ENCODE measurements at places on chromosomes 13 and 19.

- no peak for DNase-seq
Measured at GRCh38 chr13:79531542-79532254, 50.7 kb downstream of the NDFIP2 start.

DNA sequence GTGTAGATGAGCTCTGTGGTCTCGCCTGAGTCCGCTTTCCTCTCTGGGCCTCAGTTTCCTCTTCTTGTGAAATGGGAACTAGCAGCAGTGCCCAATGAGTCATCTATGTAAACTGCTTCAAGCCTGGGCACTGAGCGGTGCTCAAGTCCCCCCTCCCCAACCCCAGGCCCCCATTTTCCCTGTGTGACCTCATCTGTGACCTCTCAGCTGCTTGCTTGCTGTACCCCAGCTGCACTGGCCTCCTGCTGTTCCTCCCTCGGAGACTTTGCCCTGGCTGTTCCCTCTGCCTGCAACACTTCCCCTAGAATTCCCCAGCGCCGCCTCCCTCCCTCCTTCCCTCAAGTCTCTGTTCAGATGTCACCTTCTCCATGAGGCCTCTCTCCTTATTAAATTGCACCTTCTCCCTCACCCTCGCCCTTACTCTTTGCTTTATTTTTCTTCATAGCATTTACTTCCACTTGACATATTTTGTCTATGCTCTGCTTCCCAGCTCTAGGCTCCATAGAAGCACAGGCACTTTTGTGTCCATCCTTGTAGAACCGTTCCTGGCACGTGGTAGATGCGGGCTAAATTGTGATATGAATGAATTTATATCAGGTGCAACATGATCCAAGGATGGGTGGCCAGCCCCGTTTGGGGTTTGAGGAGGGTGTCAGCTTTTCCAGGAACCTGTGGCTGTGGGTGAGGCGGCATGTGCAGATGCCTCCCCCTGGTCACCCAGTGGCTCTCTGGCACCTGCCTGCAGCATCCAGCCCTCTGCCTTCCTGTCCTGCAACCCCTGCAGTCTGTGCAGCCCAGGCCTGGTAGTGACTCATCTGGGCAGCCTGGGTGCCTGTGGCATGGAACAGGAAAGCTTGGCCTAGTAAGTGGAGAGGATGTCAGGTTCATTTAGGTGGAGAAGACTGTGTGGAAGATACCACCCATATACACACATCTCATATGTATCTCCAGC is 26.3 kb downstream of the SIPA1L3 start:
- no peak for DNase-seq

DNA sequence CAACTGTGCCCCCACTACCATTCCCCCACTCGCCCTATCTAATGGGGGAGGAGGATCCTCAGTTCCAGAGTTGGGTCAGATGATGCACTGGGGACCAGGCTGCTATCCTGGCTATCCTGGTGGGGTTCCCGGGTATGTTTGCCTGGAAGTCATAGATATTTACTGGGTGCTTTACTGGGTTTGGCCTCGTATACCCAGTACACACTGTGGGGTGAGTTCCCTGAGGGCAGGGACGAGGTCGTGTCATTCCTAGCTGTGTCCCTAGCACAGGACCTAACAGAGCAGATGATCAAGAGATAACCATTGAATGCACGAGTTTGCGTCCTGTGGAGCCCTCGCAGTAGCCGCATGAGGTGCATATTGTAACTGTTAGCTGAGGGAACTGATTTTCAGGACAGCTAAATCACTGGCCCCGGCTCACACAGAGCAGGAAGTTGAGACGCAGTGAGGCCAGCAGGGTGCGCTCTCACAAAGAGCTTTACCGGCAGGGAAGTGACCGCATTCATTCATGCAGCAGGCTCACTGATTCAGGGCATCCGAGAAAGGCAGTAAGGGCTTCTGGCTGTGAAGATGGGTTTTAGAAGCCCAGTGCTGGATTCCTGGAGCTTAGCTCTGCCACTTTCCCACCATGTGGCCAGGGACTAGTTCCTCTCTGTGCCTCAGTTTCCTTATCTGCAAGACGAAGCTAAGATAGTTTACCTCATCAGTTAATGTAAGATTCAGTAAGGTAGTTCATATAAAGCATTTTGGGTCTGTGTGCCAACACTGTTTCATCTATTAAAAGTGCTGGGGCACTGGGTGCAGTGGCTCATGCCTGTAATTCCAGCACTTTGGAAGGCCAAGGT is 6.0 kb downstream of the RUVBL2 start:
- peak; percentile 78 for DNase-seq

- no peak for DNase-seq
Measured at GRCh38 chr19:49704888-49705642, 14.1 kb downstream of the CPT1C start.

- DNase-seq = peak; percentile 88
Measured at GRCh38 chr19:45474606-45475521, 7.1 kb downstream of the FOSB start.

DNA sequence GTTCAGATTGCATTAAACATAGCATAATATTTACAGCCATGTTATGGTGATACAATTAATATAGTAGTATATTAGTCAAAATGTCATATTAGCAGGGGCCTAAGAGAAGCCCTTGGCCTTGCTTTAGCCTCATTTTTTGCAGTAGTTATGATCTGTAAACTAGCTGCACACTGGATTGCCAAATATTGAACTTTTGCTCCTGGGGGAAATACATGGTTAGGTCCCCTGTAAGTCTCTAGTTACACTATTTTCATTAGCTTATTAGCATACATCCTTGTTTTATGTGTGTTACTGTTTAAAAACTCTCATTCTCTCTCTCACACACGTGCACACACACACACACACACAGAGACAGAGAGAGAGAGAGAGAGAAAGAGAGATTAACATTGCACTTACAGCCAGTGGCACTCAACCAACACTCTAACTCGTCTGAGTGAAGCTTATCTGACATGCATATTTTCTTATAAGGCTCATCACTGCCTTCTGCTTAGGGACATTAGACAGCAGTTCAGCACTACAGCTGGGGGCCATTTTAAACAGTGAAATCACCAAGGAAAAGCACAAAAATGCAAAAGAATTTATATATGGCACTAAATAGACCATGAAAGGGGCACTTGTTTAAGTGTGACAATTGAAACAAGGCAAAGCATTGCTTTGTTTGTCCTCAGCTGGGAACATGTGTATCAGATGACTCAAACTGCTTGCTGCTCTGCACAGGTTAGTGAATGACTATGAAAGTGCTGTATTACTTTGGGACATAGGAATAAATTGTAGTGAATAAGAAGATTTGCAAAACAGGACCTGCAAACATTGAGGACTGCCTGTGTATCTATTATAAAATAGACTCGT is 278.7 kb downstream of the GPC6 start:
- no peak for DNase-seq

DNA sequence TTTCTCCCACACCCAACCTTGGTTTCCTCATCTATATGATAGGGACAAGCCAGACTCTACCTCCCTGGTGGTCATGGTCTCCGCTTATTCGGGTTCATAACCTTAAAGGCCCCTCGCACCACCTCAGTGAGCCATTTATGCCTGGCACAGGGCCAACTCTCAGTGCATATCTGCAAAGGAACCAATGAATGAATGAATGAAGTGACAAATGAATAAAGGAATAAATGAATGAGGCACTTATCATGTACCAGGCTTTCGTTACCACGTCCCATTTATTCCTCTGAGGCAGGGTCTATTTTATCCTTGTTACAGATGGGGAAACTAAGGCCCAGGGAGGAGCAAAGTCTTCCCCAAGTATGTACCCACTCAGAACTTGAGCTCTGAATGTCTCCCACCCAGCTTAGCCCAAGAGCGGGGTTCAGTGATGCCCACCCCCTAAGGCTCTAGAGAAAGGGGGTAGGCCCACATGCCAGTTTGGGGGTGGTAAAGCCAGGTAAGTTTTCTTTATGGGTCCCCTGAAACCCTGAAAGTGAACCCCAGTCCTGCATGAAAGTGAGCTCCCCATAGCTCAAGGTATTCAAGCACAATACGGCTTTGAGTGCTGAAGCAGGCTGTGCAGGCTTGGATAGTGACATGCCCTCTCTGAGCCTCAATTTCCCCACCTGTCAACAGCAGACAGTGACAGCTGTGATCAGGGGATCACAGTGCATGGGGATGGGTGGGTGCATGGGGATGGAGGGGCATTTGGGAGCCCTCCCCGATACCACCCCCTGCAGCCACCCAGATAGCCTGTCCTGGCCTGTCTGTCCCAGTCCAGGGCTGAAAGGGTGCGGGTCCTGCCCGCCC is 490 bp upstream of the SLC5A5 start:
- no peak for DNase-seq

GRCh38 chr13:90919153-90919552 is 428.3 kb upstream of the MIR17HG start:
- DNase-seq = no peak

- no peak for DNase-seq
Measured at GRCh38 chr13:110576736-110577476, 15.4 kb upstream of the RAB20 start.

GRCh38 chr13:55554741-55555140 is 1586.0 kb upstream of the PRR20A start:
- DNase-seq = no peak

DNA sequence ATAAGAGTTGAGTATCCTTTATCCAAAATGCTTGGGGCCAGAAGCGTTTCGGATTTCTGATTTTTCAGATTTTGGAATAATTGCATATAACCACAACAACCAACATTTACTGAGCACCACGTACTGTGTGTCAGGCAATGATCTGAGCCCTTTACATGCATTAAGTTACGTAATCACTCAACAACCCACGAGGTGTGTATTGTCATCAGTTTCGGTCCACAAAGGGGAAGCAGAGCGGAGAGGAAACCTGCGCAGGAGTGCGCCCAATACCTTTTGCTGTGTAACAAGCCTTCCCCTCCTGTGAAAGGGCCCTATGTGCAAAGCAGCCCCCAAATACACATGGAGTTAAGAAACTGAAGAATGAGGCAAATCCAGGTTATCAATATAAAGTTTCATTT is 20.7 kb upstream of the NLRP12 start:
- peak; percentile 21 for DNase-seq

DNA sequence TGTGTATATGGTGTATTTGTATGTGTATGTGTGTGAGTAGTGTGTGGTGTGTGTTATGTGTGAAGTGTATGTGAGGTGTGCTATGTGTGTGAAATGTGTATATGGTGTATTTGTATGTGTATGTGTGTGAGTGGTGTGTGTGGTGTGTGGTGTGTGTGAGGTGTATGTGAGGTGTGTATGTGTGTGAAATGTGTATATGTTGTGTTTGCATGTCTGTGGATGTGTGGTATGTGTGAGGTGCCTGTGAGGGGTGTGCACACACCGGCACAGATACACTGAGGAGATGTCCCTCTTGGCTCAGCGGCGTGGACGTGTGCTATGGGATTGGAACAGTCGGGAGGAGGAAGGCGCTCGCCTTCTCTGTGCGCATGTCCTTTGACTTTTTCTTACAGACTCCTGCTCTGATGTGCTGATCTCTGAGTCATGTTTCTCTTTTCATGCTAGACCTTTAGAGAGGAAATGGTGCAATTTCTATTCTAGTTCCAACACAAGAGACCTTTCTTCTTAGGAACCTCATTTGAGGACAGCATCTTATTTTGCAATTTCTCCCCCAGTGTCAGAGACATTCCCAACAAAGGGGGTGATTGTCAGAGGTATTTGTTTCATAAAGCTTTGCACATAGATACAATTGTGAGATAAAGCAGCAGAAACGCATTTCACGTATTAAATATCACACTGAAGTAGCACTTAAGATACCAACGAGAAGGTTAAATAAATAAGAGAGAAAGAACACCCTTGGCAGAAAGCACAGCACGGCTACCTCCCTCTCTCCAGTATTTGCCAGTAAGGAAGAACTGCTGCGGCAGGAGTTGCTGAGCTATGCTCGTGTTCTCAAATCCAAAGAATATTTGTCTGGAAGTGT is 11.3 kb upstream of the TNFRSF19 start:
- no peak for DNase-seq

DNA sequence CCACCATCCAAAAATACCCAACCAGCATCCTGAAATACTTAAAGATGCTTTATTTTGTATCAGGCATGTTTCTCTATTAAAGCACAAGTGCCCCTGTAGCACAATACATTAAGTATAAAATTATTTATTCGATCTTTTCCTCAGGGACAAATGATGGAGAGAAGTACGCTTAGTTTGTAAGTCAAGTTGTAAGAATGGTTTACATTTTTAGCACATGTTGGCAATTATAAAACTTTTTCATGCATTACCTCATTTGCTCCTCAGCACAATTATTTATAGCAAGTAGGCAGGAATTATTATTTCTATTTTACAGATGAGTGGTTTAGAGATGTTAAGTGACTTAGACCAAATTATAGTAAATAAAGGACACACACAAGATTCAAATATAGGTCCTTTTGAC is 232.6 kb upstream of the HTR2A start:
- DNase-seq = no peak

DNA sequence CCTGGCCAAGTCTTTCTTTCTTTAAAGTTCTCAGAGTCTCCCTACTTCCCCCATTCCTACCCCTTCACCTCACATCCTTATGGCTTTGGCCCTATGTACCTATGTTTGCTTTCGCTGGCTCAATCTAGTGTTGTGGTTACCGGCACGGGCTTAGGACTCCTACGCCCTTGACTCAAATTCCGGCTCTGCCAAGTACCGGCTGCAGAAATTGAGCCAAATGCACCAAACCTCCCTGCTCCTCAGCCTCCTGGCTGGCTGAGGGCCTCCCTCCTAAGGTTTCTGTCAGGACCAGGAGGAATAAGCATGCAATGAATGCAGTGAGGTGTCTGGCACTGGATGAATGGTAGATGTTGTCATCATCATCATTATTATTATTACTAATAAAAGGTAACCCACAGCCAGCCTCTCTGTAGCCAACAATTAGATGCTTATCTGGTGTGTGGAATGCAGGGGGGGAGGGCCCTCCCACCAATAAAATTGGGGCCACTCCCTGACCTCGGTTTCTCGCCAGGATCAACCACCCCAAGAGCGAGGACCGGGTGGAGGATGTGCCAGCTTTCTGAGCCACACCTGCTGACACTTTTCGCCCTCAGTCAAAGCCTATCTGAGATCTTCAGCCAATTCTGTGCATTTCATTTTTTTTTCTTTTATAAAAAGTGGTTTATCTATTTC is 20.7 kb downstream of the KLK5 start:
- no peak for DNase-seq

DNA sequence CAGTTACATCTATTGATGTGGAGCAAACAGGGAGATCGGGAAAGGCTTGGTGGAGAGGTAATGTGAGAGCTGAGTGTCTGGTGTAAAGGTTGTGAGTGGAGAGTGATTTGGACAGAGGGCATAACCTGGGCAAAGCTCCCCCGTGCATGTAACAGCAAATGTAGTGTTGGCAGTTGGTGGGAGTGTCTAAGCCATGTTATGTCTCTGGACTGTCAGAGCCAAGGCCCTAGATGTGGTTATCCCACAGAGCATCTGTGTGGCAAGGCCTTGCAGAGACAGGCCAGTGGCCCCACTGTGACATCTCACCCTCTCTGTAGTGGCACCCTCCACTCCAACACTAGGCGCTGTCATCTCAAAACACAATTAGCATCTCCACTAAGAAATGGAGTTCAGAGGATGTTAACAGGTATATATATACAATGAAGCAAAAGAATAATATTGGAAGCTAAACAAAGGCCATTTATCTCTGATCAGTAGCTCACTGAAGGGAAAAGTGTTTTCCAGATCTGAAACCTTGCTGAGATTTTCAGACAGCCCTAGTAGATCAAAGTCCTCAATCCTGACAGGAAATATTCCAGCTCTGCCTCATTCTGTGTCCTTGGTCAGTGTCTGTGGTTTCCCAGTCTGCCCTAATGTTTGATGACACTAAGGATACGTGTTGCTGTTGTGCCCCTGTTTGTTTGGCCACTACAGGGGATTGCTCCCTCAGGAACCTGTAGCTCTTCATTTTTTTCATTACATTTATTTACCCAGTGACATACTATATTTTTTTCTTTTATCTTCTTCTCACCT is 20.2 kb downstream of the POLR1D start:
- no peak for DNase-seq

All from CD4-positive, alpha-beta T cell treated with Interleukin-17A for 1 hour (primary cell).